HS-27A (cell line): ENCODE measurements at places on chromosomes 2 and 18.
A peak's percentile ranks its signal among the peaks of the same experiment; 100 is the strongest.

DNA sequence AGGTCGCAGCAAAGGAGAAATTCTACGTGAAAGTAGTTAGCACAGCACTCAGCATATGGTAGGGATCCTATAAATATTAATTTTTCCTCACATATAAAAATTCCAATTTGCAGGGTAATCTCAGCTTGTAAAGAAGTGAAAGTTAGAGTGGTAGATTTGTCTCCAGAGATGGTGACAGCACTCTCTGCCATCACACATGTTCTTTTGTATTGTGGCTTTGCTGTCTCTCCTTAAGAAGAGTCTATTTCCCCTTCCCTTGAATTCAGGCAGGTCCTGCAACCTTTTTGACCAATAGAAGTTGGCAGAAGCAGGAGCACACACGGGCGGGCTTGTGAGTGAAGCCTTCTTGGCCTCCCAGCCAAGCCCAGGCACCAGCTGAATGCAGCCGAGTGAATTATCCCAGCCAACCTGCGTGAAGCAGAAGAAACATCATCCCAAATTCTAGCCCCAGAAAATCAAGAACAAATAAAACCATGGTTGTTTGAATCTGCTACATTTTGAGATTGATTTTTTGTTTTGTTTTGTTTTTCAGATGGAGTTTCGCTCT lies 107.8 kb upstream of the COPS8 start:
- DNase-seq, result no peak

- no peak for DNase-seq
These were observed 96.2 kb downstream of the NYAP2 start for GRCh38 chr2:225495706-225496105.

DNA sequence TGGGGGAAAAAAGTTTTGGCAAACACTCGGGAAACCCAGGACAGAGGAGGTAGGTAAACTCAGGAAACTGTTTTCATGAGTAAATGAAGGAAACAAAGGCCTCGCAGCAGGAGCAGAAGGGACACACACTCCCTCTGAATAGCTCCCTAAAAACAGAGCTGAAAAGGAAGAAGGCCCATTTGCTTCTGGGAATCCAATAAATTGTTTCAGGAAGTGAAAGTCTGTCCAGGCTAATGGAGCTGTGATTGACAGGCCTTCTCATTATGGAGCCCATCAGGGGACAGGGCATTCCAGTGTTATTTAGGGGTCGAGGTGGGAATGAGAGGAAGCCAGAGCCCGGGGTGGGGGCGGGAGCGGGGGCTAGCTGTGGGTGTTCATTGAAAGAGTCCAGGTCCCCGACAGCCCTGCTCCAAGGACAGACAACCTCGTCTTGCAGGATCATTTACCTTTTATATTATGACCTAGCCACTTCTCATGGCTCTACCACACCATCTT lies 81.2 kb downstream of the GBX2 start:
- no peak for DNase-seq

DNA sequence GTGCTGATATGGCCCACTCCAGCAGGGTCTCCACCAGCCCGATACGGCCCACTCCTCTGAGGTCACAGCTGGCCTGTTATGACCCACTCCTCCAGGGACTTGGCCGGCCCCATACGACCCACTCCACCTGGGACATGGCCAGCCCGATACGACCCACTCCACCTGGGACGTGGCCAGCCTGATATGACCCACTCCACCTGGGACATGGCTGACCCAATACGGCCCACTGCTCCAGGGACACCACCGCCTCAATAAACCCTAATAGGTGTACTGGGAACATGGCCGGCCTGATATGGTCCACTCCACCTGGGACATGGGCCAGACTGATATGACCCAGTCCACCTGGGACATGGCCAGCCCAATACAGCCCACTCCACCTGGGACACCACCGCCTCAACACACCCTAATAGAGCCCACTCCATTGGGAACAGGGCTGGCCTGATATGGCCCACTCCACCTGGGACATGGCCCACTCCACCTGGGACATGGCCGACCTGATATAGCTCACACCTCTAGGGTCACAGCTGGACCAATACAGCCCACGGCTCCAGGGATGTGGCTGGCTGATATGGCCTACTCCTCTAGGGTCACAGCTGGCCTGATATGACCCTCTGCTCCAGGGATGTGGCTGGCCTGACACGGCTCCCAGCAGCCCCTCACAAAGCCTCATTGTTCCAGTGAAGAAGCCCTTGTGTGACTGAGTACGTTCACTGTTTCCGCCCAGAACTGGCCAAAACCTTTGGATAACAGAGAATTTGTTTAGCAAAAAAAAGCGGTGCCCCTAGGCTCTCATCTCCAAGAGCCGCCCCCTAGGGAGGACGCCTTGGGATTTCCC lies 245.6 kb downstream of the HDAC4 start:
- no peak for DNase-seq

- DNase-seq, result no peak
These were observed 493.1 kb downstream of the SOCS6 start for GRCh38 chr18:70781860-70782453.

GRCh38 chr2:45182667-45183295 lies 173.5 kb upstream of the SIX2 start:
- DNase-seq, result peak; percentile 62

GRCh38 chr2:41042343-41042742 lies 590.5 kb upstream of the SLC8A1 start:
- DNase-seq, result no peak

DNA sequence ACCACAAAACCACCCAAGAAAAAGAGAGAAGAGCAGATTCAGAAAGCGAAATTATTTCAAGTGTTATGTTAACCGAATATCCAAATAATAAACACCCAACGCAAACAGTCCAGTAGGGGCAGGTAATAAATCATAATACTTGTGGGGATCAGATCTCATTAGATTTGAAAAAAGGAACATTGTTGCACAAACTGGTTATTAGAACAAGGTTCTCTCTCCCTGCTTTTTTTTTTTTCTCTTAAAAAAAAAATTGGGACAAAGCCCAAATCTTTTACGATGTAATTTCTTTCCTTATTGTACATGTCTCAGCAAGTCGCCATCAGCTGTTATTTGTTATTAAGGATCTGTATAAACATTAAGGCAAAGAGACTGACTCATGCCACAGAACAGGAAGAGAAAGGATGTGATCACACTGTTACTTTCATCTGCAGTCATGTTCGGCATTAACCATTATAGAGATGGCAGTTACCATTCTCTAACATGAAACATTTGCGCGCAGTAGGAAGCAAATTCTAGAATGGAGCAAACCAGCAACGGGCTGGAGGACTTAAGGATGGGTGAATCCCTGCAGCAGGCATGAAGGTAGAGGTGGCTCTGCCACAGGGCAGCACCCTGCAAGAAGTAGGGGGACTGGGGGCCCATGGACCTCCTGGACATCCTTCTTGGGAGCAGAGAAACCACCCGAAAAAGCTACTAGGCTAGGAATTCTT lies 42.0 kb downstream of the EPHA4 start:
- DNase-seq, result no peak

DNA sequence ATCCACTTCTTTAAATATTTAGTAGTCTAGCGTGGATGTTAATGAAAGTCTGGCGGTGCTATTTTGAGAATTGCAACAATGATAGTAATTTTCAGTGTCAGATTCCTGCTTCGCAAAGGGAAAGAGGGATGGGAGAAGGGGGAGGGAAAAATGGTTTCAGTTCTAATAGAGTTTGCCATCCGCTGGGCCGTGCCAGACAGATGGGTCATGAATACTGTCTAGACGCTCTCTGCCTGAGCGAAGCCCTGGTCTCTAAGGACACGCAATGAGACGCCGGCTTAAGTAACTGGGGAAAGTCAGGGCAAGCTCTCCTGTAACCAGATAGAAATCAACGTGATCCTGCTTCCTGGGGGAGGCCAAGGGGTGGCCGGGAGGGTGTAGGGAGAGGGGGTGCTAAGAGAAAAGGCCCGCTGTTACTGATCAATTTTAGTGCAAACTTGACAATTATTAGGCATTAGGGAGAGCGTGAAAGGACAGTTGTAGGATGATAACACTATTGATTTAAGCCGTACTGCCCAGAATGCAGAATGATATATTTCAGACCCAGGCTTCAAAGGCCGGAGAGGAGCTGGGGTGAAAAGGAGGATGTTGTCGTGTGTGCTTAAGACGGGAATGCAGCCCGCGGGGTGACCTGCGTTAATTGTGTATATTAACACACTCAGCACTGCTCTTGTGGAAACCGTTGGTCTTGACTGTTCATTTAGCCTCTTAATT lies 229.2 kb downstream of the LDLRAD4 start:
- DNase-seq, result no peak

DNA sequence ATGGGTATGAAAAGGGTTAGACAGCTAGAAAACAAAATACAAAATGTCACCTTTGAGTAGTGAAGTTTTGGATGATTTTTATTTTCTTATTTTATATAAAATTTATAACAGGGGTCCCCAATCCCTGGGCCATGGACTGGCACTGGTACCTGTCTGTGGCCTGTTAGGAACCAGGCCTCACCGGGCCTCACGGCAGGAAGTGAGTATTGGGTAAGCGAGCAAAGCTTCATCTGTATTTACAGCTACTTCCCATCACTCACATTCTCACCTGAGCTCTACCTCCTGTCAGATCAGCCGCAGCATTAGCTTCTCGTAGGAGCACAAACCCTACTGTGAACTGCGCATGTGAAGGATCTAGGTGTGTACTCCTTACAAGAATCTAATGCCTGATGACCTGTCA lies 202.8 kb upstream of the TWIST2 start:
- DNase-seq, result no peak

DNA sequence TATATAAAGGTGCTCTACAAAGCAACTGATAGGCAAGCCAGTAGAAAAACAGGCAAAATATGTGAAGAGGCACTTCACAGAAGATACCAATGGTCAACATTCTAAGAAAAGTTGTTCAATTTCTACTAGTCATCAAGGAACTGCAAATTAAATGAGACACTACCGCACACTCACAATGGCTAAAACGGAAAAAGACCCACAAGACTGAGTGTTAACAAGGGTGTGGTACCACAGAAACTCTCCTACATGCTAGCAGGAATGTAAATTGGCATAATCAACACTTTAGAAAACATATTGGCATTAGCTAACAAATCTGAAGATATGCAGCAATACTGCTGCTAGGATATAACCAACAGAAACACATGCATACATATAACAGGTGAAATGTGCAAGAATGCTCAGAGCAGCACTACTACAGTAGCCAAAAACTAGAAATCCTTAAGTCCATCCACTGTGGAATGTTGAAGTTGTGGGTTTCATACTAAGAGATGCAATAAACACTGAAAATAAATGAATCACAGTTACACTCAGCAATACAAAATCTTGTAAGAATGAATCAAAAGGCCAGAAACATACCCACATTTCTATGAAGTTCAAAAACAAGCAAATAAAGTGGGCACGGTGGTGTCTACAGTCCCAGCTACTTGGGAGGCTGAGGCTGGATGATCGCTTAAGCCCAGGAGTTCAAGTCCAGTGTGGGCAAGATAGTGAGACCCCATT lies 9.2 kb downstream of the RNU4ATAC start:
- no peak for DNase-seq

- no peak for DNase-seq
These were observed 92.1 kb downstream of the TMEM18 start for GRCh38 chr2:584863-585823.

DNA sequence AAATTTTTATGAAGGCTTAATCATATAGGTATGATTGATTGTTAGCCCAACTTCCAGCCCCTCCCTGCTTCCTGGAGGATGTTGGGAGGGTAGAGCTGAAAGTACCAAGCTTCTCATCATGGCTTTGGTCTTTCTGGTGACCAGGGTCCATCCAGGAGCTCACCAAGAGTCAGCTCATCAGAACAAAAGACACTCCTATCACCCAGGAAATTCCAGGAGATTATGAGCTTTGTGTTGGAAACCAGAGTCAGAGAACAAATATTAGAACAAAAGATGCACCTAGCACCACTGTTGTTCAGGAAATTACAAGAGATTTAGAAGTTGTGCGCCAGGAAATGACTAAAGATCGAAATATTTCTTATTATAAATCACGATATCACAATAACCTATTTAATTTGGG lies 119.9 kb upstream of the THUMPD2 start:
- DNase-seq, result no peak

DNA sequence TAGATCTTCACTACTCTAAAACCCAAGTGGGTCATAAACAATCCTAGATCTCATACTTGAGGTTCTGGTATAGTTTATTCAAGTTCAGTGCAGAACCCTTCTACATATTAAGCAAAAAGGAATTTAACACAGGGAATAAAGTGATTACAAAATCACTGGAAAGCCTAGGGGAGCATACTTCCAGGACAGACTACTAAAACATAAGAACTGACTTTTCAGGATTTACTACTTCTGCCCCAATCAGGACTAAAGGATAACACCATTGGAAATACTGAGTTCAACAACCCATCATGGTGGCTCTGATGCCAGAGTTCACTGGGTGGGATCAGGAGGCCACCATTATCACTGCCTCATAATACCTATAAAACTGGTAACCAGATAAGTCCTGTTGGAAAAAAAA lies 123.6 kb downstream of the DNAH7 start:
- DNase-seq, result no peak

GRCh38 chr2:239251971-239252370 lies 148.8 kb downstream of the HDAC4 start:
- DNase-seq, result no peak

- no peak for DNase-seq
These were observed 2.5 kb downstream of the KLF7 start for GRCh38 chr2:207163053-207163755.

- DNase-seq, result no peak
These were observed 119.7 kb upstream of the SMAD2 start for GRCh38 chr18:48050176-48050575.

DNA sequence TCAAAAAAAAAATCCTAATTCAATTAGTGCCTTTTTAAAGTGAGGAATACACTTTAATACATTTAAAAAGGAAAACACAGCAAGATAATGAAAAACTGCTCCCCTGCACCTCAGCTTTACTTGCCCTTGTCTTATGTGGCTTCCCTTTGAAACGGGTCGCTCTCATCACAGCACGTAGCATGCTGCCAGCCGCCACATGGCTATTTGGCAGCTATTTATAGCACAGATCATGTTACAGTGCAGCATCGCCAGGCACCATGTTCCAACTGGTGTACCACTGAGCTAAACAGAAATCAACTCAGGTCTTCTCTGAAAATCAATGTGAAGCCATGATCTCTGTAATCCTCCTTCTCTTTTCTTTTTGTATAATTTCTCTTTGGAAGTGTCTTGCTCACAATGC lies 65.1 kb downstream of the TMEM182 start:
- DNase-seq, result no peak

- DNase-seq, result no peak
These were observed 451.7 kb upstream of the HS6ST1 start for GRCh38 chr2:128770143-128771085.

GRCh38 chr2:202636213-202636513 lies 1.4 kb downstream of the FAM117B start:
- DNase-seq, result peak; percentile 4

- DNase-seq, result no peak
These were observed 206.3 kb downstream of the ARL6IP6 start for GRCh38 chr2:152924722-152925121.

- no peak for DNase-seq
These were observed 26.0 kb downstream of the EDAR start for GRCh38 chr2:108963057-108963456.

DNA sequence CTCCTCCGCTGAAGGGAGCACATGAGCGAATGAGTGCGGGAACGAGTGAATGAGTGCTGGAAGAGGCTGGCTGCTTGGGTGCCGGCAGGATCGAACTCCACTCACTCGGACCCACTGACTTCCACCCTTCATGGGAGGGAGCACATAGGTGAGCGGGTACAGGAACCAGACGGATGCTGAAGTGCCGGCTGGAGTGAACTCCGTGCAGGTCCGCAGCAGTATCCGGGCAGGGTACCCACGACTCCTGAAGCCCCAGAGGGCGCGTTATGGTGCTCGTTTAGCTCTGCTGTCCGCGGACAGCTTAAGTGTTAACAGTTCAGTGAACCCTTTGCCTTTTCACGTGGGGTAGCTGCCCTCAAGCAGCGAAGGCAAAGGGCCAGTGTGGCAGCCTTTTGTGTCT lies 23.2 kb downstream of the RPRM start:
- DNase-seq, result no peak
